ENCODE measurements at places on chromosomes 5 and 9.

GRCh38 chr9:13088720-13089427 is 190.6 kb downstream of the MPDZ start:
- no peak for DNase-seq

DNA sequence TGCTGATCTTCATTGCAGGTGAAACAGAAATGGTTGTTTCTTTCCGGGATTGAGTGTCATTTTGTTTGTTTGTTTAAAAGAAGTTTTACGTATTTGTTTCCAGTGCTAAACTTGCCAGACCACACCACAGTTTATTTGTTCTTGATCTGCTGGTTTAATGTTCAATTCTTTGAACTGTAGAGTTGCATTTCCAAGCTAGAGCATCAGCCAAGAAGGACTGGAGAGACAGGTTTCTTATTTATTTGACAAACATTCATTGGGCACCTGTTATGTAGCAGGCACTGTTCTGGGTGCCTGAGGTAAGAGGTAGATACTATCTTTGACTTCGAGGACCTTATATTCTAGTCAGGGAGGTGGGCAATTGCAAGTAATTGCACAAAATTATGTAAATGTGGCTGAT is 45.0 kb downstream of the MCCC2 start:
- no peak for DNase-seq

DNA sequence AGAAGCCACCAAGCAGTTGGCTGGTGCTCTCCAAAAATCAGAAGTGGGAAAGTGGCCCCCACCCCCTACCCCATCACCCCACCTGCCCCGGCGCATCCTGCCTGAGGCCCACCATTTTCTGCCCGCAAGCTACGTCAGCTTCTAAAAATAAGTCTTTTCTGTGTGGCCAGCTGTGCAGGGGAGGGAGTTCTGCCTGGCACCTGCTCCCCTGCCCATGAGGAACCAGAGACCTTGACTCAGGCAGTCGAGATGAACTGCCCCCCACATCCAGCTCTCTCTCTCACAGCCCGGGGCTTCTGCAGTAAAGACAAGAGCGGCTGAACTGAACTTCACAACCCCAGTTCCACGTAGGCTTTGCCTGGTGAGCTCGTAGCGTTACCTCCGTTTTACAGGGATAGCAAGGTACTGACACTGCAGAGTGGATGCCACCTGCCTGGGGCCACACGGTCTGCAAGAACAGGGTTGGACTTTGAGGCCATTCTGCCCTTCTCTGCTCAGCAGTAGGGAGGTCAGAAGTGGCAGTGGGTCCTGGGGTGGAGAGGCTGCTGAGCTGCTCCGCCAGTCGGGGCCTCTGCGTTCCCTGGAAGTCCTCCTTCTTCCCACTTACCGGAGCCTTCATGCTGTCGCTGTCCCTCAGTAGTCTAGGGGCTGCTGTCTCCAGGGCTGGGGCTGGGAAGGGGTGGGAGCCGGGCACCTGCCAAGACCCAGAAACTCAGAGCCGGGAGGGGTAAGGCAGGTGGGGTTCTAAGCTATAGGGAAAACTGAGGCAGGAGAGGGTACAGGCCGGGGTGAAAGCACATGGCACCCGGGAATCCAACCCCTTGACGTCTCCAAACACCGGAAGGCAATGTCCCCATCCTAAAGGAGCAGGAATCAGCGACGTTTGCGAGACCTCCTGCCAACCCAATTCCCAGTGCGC is 781 bp downstream of the ST6GALNAC4 start:
- no peak for DNase-seq

DNA sequence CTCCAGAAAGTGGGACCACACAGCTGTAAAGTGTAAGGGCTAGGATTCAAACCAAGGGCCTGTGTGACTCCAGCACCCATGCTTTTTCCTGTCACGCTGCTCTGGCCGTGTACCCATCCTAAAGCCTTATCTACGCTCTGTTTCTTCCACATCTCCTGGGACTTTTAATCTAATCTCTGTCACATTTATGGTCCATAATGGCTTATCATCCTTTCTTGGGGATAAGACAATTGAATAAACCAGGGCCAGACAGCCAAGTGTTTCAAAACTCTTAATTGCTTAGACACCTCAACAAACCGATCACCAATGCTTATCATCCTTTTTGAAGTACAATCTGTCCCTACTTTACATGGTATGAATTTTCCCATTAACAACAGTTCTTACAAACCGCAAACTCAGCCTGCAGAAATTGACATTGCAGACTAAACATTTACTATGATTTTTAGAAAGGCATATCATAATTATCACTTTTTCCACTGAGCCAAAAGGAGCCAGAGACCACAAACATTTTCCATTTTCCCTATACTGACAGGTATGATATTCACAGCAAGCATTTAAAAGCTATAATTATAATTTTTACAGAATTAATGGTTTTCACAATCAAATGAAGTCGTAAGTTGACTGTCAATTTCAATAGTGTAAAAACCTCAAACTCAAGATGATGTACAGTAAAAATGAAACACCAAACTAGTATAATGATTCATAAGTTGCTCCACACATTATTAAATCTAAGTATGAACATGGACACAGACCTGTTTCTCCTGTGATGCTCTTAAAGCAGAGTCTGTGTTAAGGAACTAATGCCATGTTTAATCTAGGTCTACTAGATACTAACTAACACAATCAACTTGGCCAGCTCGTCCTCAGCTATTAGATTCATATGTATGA is 99.5 kb downstream of the FBXW11 start:
- DNase-seq: no peak

DNA sequence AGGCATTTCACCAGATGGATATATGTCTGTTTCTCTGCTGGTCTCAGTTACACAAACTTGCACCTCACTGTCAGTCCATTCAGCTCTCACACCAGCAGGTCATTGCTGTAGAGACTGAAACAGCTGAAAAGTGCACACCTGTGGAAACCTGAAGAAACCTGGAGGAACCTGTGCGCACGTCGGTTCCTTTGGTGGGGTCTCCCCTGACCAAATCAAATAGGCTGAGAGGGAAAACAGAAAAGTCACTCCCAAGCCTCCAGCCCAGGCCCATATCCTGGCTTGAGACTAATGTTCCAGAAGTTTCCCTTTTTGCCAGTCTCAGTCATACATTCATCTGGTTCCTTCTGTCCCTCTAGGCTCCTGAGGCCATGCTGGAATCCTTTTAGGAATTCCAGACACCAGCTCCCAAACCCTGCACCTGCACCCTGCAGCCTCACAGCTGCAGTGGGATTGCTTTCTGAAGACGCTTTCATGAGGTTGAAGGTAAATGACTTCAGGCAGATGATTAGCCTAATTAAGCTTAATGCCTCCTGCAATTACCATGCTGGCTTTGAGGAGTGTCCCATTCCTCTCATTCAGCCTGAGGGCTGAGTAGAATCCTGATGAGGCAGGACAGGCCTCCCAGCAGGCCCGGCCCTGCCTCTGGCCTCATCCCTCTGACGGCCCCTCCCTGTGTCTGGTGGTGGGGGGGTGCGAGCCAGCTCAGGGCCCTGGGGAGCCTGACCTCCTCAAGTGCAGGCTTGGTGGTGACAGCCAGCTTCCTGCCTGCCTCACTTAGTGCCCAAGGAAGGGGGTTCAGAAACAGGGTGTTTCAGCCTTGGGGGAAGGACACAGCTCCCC is 24.3 kb upstream of the CXCL14 start:
- no peak for DNase-seq

GRCh38 chr9:89865357-89865756 is 260.5 kb downstream of the GADD45G start:
- DNase-seq: no peak

DNA sequence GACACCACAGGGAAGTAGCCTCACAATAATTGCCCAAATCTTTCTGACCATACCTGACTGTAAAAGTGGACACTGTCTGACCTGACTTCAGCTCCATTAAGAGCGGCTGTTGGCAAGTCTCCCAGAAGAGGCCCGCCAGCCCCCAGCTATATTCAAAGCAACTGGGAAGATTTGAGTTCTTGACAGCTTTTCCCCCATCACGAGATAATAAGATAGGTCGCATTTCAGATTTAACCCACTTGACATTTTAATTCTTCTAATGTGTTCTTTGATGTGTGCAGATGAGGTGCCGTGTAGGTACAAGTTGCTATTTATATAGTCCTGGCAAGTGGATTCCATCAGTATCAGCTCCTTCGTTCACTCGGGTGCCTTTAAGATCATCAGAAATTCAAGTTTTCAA is 345.7 kb downstream of the DRD1 start:
- DNase-seq: no peak

DNA sequence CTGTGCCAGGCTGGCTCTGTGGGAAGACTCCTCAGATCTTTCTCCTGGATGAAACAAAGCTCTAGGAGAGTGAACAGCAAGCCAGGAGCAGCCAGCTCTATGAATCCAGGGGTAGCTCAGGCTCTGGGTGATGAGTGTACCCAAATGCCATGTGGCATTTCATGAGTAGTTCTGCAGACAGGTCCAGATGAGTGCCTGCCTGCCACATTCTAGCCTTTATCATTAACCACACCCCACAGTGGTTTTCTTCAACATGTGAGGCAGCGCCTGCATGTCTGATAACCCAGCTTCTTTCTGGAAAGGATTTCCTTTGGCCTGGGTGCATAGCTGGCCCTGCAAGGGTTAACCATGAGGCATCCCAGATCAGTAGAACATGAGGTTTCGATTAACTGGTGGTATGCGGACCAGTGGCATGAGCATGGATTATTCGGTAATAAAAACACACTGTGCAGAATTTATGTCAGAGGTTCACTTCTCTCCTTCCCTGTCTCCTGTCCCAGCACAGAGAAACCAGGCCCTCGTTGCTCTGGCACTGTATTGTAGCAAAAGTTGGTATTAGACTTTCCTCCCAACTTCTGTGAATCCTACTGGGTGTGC is 381.9 kb upstream of the ZNF462 start:
- DNase-seq: no peak

DNA sequence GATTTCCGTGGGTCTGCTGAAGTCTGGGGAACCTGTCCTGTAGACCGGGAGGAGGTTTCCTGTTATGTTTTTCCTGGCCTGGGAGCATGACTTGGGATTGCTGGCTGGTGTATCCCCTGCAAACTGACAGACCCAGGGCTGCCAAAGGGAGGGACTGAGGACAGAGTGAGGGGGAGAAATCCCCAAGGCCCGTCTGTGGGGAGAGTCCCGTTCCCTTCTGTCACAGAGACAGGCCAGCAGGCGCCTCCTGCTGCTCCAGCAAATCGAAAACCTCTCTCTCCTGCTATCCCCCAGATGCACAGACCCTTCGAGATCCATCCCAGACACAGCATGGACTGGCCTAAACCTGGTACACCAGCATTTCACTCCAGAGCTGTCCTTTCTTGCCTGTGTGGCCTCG is 56.2 kb upstream of the ALDH1B1 start:
- DNase-seq: no peak

GRCh38 chr9:131915181-131915580 is 164.5 kb downstream of the MED27 start:
- DNase-seq: no peak

DNA sequence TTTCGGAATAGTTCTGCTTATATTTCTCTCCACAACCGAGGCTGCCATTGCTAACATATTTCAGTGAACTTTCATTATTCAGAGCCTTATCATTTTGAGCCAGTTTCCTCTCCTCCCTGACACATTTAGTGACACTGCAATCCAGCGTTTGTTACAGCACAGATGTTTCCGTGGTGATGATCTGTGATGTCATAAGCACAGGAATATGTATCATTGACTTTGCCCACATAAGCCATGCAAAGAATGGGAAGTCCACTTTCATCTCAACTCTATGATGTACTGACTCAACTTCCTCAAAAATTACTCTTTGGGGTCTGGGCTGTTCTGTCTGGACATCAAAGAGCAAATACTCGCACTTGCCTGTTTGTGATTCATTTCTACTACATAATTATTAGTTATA is 291.8 kb downstream of the EBF1 start:
- DNase-seq: no peak

DNA sequence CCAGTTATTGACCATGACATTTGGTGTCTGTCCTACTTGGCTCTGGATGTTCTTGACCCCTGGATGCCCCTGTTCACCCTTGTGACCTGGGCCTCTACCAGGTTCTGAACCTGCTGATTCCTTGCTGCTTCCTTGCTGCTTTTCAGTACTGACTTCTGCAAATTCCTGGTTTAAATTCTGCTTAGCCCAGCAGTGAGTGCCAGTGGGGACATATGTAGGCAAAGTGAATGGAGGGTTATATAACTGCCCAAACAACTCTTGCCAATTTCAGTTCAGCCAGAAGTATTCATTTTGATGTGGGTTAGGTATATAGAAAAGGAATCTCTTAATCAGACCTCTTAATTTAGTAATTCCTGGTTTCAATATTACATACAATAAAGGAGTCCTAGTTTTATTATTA is 220.6 kb downstream of the TAF11L14 start:
- DNase-seq: no peak

GRCh38 chr9:125970340-125970739 is 223.2 kb downstream of the PBX3 start:
- DNase-seq: no peak

GRCh38 chr5:163033656-163034055 is 403.7 kb upstream of the CCNG1 start:
- DNase-seq: no peak

DNA sequence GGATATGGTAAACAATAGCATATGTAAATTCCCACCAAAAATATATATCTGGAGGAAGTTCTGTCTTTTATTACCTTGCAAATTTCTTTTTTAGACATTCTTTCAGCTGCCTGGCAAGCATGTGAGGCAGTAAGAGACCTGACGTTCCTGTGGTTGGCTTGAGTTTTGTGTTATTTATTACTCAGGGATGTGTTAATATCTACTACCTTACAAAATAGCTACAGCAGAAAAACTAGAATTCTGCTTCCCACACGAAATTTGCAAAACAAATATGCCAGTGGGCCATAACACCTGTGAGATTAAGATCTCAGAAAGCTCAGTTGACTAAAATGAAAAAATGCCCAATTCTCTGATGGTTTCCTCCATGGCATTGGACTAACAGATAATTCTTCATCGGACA is 274.2 kb downstream of the TMEM167A start:
- no peak for DNase-seq

- DNase-seq: no peak
Observed at GRCh38 chr5:91469517-91470165, 86.5 kb upstream of the ARRDC3 start.

DNA sequence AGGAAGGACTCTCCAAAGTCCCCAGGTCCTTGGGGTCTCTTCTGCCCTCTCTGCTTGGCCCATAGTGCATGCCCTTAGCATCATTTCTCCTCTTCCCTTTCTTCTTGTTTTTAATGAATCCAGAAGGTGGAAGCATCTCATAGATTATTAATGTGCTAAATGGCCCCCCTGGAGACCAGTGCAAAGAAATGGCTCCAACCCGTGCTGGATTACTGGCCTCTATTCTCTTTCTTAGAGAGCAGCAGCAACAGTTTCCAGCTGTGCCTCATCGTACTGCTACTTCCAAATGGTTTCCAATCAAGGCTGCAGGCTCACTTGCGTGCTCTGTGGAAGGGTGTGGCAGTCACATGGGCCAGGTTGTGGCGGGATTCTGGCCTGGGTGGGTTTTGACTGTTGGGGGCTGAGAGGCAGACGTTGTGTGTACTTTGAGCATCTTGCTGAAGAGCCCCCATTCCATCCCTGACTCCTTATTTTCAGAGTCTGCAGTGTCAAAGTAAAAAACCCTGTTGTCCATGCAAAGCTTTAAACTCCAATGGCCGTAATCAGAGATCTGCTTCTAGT is 139.7 kb downstream of the GABBR2 start:
- no peak for DNase-seq

- no peak for DNase-seq
Observed at GRCh38 chr5:79149433-79149832, 37.8 kb downstream of the BHMT start.

GRCh38 chr5:73254642-73255041 is 81.6 kb downstream of the TMEM174 start:
- no peak for DNase-seq

- DNase-seq: no peak
Observed at GRCh38 chr5:111461934-111462333, 50.4 kb downstream of the STARD4 start.

GRCh38 chr5:154601014-154601413 is 123.0 kb upstream of the HAND1 start:
- no peak for DNase-seq
